Uterus (tissue), 4 donors: ENCODE measurements at places on chromosomes 11 and 22. TPM values are rescaled to one million over a fixed set of nuclear protein-coding genes. Genes with fewer than 3 reads are reported as not detected.

Gene MSANTD4
- 57.7 TPM for total RNA-seq

Gene VPREB1
- total RNA-seq = not detected

DNA sequence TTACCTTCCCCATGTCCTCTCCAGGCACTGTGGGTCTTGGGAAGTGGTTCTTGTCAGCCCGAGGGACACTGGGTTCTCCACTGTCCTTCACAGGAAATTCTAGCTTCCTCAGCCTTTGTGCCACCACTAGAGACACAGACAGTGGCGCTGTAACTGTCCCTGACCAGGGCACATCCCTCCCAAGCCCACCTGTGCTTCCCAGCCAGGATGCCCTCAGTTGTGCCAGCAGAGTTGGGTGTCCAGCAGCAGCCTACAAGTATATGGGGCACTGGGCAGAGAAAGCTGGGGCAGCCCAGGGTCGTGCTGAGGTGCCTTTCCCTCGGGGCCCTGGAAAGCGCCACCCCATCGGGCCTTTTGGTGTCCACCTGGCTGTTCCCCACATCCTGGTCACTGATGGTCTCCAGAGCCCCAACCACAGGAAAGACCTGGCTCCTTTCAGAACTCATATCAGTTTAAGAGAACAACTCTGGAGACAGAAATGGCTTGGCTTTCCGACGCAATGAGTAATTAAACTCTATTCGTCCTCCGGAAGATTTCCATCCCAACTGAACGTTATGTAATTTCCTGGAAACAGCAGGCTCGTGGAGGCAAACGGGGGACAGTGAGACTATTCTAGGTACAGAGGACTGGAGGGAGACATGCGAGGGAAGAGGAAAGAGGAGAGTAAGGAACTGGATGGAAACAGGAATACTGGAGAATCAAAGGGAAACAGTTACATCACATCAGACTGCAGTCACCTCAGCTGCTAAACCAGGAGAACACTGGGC, 28.6 kb downstream of the PPP2R1B start:
- peak; percentile 50 for DNase-seq

- DNase-seq = peak; percentile 91
These were observed 31.9 kb downstream of the ATG13 start for GRCh38 chr11:46649180-46649738.

GRCh38 chr11:109864151-109864661, 229.0 kb upstream of the ZC3H12C start:
- DNase-seq = no peak

DNA sequence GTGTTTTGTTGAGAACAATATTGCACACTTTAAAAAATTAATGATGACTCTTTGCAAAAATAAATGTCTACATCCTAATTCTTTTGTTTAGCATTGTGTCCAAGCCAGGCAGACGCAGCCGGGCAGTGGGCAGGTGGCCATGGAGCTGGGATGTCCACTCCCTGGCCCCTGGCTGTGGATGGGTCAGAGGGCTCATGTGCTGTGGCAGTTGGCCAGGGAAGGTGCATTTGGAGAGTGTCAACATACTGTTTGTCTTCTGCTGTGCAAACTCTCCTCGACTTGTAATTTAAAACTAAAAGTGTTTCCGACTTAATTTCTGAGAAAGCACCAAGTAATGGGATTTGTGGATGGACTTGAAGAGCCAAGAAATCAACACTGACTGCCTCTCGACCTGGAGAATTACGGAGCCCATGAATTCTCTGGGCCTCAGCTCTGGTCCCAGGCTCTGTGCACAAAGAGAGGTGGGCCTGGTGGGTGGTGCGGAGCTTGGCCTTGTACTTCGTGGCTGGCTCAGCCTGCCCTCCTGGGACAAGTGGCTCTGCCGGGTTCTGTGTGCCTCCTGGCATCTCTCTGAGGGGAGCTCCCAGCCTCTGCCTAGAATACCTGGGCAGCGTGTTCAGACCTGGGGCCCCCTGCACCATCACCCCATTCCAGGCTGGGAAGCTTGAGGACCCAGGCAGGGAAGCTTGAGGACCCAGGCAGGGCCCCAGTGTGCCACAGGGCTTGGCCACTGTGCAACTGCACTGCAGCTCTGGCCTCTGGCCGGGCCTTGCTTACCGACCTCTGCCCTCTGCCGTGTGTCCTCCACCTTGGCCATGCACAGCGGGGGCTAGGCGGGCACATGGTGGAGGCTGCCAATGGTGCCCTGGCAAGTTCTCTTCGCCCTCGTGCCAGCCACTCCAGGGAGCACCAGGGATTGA, 46.4 kb downstream of the RTN4R start:
- no peak for DNase-seq
